ENCODE measurements at places on chromosomes 6 and 20.

DNA sequence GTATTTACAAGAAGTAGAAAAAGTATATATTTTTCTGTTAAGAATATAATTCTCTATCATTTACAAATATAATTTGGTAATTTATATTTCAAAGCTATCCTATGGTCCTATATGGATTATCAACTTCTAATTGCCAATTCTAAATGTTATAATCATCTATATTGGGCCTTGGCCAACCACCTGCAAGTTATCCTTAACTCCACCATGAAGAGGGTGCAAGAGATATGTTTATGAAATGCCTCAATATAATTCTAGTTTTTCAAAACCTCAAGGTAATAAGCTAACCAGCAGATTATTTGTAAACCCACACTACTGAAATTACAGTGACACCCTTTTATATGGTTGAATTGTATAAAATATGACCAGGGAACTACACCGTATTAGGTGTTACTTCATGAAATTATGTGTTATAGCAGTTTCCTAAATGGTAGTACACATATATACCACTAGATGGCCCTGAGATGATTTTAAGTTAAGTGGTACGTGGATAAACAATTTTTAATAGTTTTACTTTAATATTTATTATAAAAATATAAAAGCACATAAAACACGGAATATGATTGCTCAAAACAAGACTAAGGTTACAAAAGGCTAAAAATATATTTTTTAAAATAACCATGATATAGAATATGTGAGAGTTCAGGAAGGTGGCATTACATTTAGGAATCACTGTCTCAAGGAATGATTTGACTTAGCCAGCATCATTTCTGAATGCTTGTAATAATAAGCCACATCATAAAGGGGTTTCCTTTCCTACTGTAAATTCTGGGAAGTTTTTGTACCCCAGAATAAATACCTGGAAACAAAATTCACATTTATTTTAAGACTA lies 9.8 kb upstream of the PNISR start:
- no peak overlapping the region for H3K27ac ChIP-seq
- no peak overlapping the region for H3K4me3 ChIP-seq
- peaks cover 19% of the 10 kb centered on the region for H3K36me3 ChIP-seq
- H3K4me1 ChIP-seq = no peaks in the 10 kb centered on the region

GRCh38 chr6:169556758-169557548 lies 144.9 kb downstream of the WDR27 start:
- H3K27me3 ChIP-seq = no peaks in the 10 kb centered on the region
- H3K36me3 ChIP-seq = peaks cover 5% of the 10 kb centered on the region
- H3K27ac ChIP-seq = no peak overlapping the region

DNA sequence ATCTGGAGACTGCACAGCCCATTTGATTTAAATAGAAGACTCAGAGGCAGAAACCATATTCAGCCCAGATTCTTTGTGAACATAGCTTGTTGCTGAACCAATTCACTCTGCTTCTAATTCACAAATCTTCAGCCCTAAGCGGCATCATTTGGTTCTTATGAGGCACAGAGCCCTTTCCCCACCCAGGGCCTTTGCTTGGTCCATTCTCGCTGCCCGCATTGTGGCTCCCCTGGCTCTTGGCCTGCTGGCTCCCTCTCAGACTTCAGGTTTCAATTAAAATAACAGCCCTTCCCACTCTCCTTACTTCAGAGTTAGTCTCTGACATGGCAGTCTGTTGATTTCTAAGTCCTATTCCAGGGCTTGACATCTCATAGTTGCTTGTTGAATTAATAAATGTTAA lies 9.4 kb upstream of the TMEM14A start:
- DNase-seq = no peak
- no peaks in the 10 kb centered on the region for H3K27me3 ChIP-seq
- H3K4me3 ChIP-seq = no peak overlapping the region
- H3K4me1 ChIP-seq = peaks cover 11% of the 10 kb centered on the region

DNA sequence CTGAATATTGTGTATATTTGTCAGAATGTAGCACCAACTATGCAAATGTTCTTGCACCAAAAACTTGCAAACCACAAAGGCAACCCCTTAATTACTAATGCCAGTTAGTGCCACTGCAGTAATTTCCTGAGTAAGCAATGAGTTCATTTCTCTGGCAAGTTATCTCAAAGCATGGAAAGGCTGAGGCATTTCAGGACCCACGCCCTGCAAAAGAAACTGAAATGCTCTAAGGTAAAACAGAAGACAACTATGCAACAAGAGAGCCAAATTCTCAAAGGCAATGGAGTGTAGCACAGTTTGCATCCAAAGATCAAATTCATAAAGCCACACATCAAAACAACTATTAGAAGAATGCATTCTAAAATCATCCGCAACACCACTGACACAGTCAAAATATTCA lies 994.4 kb downstream of the EYS start:
- no peaks in the 10 kb centered on the region for H3K36me3 ChIP-seq
- no peak overlapping the region for H3K27ac ChIP-seq
- H3K27me3 ChIP-seq = no peaks in the 10 kb centered on the region
- no peaks in the 10 kb centered on the region for H3K4me1 ChIP-seq

GRCh38 chr20:2696646-2697045 lies 4.1 kb downstream of the EBF4 start:
- no peaks in the 10 kb centered on the region for H3K36me3 ChIP-seq
- peaks cover 16% of the 10 kb centered on the region for H3K4me1 ChIP-seq
- H3K4me3 ChIP-seq = no peak overlapping the region

GRCh38 chr6:149012040-149012545 lies 265.3 kb downstream of the UST start:
- DNase-seq = no peak
- H3K36me3 ChIP-seq = no peaks in the 10 kb centered on the region
- no peak overlapping the region for H3K4me3 ChIP-seq
- no peaks in the 10 kb centered on the region for H3K4me1 ChIP-seq
- H3K27me3 ChIP-seq = no peaks in the 10 kb centered on the region

- no peaks in the 10 kb centered on the region for H3K36me3 ChIP-seq
- no peak for DNase-seq
- H3K4me1 ChIP-seq = no peaks in the 10 kb centered on the region
Observed at GRCh38 chr6:46276576-46277142, 105.9 kb upstream of the ENPP5 start.

GRCh38 chr20:59016795-59017492 lies 2.3 kb upstream of the TUBB1 start:
- no peak overlapping the region for H3K4me3 ChIP-seq
- H3K36me3 ChIP-seq = no peaks in the 10 kb centered on the region

DNA sequence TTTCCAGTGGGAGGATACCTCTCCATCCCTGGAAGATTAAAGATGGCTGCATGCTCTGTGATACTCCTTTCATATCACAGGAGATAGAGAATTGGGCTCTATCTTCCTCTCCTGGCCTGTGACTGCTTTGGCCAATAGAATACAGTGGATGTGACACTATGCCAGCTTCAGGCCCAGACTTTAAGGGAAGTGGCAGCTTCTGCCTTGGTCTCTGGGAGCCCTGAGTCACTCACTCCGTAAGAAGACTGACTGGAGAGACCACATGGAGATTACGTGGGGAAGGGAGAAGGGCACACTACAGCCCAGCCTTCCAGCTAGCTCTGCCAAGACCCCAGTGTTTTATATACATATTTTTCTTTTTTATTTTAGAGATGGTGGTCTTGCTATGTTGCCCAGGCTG lies 10.4 kb upstream of the MMP9 start:
- no peaks in the 10 kb centered on the region for H3K4me1 ChIP-seq
- DNase-seq = no peak
- peaks cover 23% of the 10 kb centered on the region for H3K27me3 ChIP-seq
- no peak overlapping the region for H3K4me3 ChIP-seq
- no peak overlapping the region for H3K27ac ChIP-seq
- H3K36me3 ChIP-seq = no peaks in the 10 kb centered on the region

DNA sequence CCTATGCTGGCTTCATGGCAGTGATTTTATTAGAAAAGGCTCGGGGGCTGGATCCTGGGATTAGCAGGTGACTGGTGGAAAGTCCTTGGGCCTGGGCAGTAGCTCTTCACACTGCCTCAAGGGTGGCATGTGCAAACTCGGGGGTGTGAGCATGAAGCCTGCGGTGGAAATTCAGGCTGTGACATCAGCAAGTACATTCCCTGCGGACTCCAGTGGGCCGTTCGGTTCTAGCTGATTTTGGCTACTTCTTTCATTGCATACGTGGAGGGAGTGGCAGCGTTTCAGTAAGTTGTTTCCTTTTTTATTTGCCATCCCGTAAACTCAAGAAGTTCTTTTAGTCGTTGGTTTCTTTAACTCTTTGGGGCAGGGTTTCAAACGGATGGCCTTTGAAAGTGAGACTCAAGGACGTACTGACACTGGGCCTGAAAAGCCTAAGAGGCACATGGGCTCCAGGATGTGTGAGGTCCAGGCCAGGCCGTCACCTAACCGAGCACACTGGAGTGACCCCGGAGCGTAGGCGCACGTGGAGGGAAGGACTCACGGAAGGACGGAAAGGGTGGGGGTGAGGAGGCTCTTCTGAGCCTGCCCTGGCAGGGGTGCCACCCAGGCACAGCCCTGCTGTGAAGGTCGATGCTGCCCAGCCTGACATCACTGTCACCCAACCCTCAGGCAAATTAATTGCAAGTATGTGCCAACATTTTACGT lies 104.0 kb upstream of the FRMD1 start:
- H3K27me3 ChIP-seq = no peaks in the 10 kb centered on the region
- H3K4me1 ChIP-seq = no peaks in the 10 kb centered on the region
- no peaks in the 10 kb centered on the region for H3K36me3 ChIP-seq
- DNase-seq = no peak
- no peak overlapping the region for H3K4me3 ChIP-seq

- no peak overlapping the region for H3K4me3 ChIP-seq
- no peaks in the 10 kb centered on the region for H3K27me3 ChIP-seq
- H3K4me1 ChIP-seq = no peaks in the 10 kb centered on the region
- DNase-seq = no peak
- no peak overlapping the region for H3K27ac ChIP-seq
Observed at GRCh38 chr6:32488083-32488482, 42.0 kb downstream of the HLA-DRB5 start.

DNA sequence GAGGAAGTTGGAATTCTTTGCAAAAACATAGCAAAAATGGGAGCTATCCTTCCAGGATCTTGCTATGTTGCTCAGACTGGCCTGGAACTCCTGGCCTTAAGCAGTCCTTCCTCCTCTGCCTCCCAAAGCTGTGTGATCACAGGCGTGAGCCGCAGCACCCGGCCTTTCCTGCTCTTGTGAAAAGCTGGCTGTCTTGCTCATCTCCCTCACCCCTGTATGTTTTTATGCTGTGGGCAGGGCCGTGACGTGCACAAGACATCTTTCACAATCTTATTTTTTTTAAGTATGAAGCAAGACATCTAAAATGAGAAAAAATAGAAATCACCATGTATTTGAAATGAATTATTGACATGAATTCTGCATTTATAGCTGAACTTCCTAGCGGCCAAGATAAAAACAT lies 110.4 kb downstream of the SAMD5 start:
- no peak overlapping the region for H3K4me3 ChIP-seq
- H3K4me1 ChIP-seq = no peaks in the 10 kb centered on the region
- no peak overlapping the region for H3K27ac ChIP-seq
- H3K36me3 ChIP-seq = no peaks in the 10 kb centered on the region
- no peaks in the 10 kb centered on the region for H3K27me3 ChIP-seq
- DNase-seq = no peak

- DNase-seq = no peak
- no peaks in the 10 kb centered on the region for H3K27me3 ChIP-seq
- H3K4me3 ChIP-seq = no peak overlapping the region
- H3K4me1 ChIP-seq = no peaks in the 10 kb centered on the region
- no peak overlapping the region for H3K27ac ChIP-seq
Observed at GRCh38 chr6:153790048-153790447, 249.0 kb upstream of the OPRM1 start.

GRCh38 chr20:7137395-7138151 lies 370.1 kb downstream of the BMP2 start:
- no peaks in the 10 kb centered on the region for H3K4me1 ChIP-seq
- H3K36me3 ChIP-seq = no peaks in the 10 kb centered on the region
- no peak overlapping the region for H3K4me3 ChIP-seq
- no peak overlapping the region for H3K27ac ChIP-seq
- no peaks in the 10 kb centered on the region for H3K27me3 ChIP-seq

DNA sequence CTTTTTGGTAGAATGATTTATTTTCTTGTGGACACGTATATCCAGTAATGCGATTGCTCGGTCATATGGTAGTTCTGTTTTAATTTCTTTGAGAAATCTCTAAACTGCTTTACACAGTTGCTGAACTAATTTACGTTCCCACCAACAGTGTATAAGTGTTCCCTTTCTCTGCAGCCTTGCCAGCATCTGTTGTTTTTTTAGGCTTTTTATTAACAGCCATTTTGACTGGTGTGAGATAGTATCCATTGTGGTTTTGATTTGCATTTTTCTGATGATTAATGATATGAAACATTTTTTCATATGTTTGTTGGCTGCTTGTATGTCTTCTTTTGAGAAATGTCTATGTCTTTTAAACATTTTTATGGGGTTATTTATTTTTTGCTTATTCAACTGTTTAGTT lies 196.7 kb downstream of the MOXD1 start:
- H3K27me3 ChIP-seq = no peaks in the 10 kb centered on the region
- H3K27ac ChIP-seq = no peak overlapping the region
- no peaks in the 10 kb centered on the region for H3K36me3 ChIP-seq
- no peaks in the 10 kb centered on the region for H3K4me1 ChIP-seq
- H3K4me3 ChIP-seq = no peak overlapping the region

DNA sequence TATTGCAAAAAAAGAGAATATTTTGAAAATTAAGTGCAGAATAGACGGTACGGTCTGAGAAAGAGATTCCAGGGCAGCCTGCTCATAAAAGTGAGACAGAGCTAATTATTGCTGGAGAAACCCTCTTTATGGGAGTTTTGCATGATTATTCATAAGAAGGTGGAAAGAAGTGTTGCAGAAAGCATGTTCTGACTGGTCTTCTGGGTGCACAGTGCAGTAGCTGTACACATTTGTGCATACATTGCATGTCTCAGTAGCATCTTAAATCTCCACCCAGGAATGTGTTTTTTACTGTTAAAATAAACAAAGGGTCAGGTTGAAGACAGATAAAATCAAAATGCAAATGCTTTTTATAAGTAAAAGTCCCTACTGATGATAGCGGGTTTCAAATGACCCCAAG lies 1813.6 kb upstream of the DEFB115 start:
- no peak overlapping the region for H3K27ac ChIP-seq
- no peak for DNase-seq
- H3K27me3 ChIP-seq = peaks cover 5% of the 10 kb centered on the region
- no peaks in the 10 kb centered on the region for H3K36me3 ChIP-seq
- H3K4me3 ChIP-seq = no peak overlapping the region
